ENCODE measurements at places on chromosomes 3 and 15. TPM values are rescaled to one million over a fixed set of nuclear protein-coding genes. Genes with fewer than 3 reads are reported as not detected.

Gene IGSF10
- 0.05 TPM for total RNA-seq

- DNase-seq = no peak
Observed at GRCh38 chr3:15333099-15333955, 941 bp upstream of the SH3BP5 start.

GRCh38 chr3:35857004-35857403 lies 217.7 kb downstream of the ARPP21 start:
- DNase-seq = no peak

GRCh38 chr3:115921711-115922110 lies 298.4 kb downstream of the GAP43 start:
- no peak for DNase-seq

Gene RHOV
- total RNA-seq = 1.6 TPM

DNA sequence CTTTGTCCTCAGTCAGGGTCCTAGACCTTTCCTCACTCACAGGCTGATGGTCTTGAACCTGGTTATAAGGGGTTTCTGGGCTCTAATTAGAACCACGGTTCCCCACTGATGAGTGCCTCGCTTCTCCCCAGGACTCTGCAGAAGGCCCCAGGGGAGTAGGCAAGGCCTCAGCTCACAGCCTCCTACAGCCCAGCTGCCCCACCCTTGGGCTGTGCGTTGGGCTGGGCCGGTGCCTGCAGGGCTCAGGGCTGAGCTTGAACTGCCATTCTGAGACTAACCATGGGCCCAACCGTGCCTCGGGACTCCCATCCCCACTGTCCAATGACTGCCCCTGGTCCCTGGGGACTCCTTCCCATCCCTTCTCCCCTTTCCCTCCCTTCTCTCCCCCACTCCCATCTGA lies 25.6 kb downstream of the CLEC3B start:
- no peak for DNase-seq

Gene CPB1
- total RNA-seq = not detected
